HepG2 (cell line): ENCODE measurements at places on chromosomes 3 and 15. TPM values are rescaled to one million over a fixed set of nuclear protein-coding genes. Genes with fewer than 3 reads are reported as not detected.

The ZCWPW2 gene
- 0.46 and 0.53 TPM in 2 replicates for total RNA-seq

The ARGFX gene
- not detected in 2 replicates for total RNA-seq

The CCR2 gene
- not detected in 2 replicates for total RNA-seq

The GCSAM gene
- not detected in 2 replicates for total RNA-seq

The ADPGK gene
- total RNA-seq = 33.5 and 67.5 TPM in 2 replicates

The GOLGA8O gene
- not detected in 2 replicates for total RNA-seq

The CCDC33 gene
- total RNA-seq = not detected in 2 replicates

The GP5 gene
- not detected in 2 replicates for total RNA-seq

GRCh38 chr15:34582461-34583371 lies 735 bp downstream of the GOLGA8B start:
- DNase-seq = no peak

- DNase-seq = no peak
These were observed 1063.0 kb upstream of the GBE1 start for GRCh38 chr3:82824491-82824890.

- DNase-seq = no peak
These were observed 20.1 kb upstream of the GSK3B start for GRCh38 chr3:120114376-120114775.

DNA sequence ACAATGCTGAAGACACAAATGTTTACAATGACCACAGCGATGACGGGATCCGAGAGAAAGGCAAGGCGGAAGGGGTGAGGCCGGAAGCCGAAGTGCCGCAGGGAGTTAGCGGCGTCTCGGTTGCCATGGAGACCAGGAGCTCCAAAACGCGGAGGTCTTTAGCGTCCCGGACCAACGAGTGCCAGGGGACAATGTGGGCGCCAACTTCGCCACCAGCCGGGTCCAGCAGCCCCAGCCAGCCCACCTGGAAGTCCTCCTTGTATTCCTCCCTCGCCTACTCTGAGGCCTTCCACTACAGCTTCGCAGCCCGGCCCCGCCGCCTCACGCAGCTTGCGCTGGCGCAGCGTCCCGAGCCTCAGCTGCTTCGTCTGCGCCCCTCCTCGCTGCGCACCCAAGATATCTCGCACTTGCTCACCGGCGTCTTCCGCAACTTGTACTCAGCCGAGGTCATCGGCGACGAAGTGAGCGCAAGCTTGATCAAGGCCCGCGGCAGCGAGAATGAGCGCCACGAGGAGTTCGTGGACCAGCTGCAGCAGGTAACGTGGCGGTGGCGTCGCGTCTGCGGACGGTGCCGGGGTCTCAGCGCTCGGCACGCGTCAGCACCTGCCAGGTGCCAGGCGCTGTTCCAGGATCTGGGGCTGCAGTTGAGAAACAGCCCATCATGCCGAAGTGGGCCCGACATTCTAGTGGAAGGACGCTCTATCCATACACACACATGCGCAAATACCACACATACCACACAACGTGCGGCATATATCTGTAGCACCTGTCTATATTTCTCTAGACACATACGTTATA lies at the start of gene DLEC1:
Gene DLEC1, plus strand, starts transcription at position 108 of the 798 bp plus-strand sequence. Its CDS starts 18 bp downstream, at position 126.
- DNase-seq = no peak

DNA sequence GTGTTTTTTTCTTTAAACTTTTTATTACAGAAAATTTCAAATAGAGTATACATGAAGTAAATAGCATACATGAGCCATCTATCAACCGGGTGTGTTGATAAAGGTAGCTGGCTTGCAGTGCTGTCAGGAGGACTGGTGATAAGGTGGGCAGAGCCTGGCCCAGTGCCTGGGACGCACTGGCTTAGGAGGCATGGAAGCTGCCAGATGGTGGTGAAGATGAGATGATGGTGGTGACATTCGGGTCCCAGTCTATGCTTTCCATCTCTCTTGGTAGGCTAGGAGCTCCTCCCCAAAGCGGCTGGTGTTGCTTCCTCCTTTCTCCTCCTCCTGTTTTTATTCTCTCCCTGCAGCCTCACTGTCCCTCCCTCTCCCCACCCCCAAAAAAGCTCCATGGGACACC lies 101.7 kb downstream of the ADCY5 start:
- no peak for DNase-seq

DNA sequence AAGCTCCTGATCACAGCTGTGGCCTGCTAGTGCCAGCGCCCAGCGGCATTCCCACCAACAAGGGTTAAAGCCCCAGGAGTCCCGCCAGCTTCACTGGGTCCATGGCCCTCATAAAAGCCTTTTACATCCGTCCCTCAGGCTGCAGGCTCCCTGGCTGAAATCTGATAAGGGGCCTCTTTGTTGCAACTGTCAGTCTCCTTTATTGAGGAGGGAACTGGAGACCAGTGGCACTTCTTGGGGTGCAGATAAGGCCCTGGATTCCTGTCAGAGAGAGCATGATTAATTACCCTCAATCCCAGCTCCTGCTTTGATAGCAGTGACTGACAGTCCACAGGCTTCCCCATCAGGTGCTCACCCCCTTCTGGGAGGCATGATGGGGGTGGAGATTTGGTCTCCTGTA lies 30.9 kb upstream of the CLK3 start:
- DNase-seq = no peak

DNA sequence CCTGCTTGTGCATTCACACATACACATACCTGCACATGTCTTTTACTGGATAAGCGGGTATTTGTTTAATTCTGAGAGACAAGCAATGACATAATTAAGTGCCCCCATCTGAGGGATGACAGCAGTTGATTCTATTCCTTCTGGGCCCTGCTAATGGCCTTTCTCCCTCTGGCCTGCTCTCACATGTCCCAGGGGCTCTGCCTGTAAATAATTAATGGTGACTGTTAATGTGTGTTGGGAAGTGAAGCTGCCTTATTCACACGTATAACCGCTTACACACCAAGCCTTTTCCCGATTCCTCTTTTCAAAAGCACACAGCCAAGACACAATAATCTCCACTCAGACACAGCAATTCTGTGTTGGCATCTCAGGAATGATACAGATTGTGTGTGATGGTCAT lies 47.8 kb downstream of the LRRK1 start:
- DNase-seq = no peak

- DNase-seq = no peak
These were observed 22.8 kb downstream of the GAP43 start for GRCh38 chr3:115646027-115646690.

- DNase-seq = no peak
These were observed 78.0 kb downstream of the ALCAM start for GRCh38 chr3:105444725-105445124.

DNA sequence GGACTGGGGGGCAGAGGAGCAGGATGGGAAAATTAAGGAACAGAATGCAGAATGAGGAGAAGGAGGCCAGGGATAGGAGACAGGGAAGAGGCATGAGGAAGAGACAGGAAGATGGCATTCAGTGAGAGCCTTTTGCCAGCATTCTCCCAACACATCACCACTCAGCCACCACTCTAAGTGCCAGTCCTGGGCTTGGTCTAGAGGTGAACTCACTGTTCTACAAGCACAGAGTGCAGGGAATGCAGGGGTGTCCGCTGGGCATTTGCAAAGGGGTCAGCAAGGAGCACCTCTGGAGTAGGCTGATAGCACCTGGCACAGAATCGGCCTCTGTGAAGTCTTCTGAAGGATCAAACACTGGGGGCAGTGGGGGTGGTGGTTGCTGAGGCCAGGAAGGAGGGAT lies 14.6 kb upstream of the IGDCC3 start:
- no peak for DNase-seq

DNA sequence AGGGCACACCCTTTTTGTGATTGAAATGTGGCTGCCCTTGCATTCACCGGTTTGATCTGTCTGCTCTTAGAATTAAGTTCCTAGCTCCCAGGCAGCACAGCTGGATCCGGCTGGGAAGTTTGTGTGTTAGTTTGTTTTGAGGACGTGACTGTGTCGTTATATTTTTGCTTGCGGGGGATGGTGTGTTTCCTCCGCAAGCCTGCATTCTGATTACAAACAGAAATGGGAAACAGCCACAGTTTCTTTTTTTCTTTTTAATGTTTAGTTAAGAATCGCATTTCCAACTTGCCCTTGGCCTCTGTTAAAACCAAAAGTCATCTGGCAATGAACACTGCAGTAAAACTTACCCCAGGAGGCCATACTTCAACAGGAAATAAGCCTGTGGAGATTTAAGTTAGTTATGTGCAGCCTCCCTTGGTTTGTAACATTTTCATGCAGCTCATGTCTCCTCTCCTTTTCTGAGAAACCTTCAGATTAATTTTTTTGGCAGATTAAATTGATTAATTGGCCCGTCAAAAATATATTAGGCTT lies 888 bp downstream of the TMOD3 start:
- no peak for DNase-seq

- DNase-seq = no peak
These were observed 63.2 kb downstream of the DGKG start for GRCh38 chr3:186298876-186299275.

GRCh38 chr3:40216471-40216870 lies 93.0 kb upstream of the EIF1B start:
- no peak for DNase-seq

- no peak for DNase-seq
These were observed 156.2 kb downstream of the ZMAT3 start for GRCh38 chr3:178915365-178915764.

- no peak for DNase-seq
These were observed 243.7 kb downstream of the TLE3 start for GRCh38 chr15:69854001-69854400.

GRCh38 chr15:75235051-75235673 lies 23.0 kb upstream of the GOLGA6C start:
- DNase-seq = no peak

GRCh38 chr3:60759439-60759838 lies 491.8 kb downstream of the FHIT start:
- no peak for DNase-seq

DNA sequence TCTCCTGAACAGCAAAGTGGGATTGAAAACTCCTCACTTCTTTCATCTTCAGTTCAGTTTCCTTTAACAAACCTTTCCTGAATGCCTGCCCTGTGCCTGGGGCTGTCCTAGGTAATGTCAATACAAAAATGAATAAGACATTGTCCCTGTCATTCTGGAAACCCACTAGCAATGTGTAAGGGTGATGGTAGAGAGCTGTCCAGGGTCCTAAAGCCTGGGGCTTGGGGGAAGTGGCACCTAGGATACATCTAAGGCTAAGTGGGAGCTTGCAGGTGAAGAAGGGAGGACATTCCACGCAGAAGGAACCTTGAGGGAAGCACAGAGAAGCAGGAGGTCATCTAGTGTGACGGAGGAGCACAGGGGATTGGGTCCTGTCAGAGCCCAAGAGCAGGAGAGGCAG lies 212.7 kb upstream of the PPP2R3A start:
- peak; percentile 3 for DNase-seq

GRCh38 chr3:196274585-196274984 lies 12.9 kb downstream of the PCYT1A start:
- no peak for DNase-seq

DNA sequence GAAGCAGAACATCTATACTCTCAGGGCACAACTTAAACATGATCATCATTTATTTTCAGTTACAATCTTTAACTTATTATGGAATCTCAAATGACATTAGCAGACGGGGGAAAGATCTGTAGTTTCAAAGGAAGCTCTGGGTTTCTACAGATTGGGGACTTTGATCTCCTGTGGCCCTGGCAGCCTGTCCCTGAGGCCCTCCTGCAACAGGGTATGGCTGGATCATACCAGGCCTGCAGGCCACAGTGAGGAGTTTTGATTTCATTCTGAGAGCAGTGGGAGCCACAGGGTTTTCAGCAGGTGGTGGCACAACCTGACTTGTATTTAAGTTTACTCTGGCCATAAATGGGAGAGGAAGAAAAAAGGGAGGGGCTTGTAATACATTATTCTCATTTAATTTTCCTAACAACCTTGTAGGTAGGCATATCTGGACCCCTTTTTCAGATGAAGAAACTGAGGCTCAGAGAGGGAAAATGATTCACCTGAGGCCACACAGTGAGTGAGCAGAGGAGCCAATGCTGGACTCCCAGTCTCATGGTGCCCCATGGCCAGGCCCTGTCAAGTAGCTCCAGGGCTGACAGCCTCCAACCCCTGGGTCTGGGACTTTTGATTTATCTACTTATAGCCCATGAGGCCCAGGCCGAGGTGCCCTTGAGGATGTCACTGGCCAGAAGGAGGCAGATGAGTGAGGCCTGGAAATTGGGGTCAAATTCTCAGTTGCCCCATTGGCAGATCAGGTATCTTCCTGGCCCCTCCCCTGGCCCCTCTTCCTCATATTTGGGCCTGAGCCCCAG lies 71.0 kb downstream of the ATP2B2 start:
- DNase-seq = no peak

- no peak for DNase-seq
These were observed 52.4 kb upstream of the CMSS1 start for GRCh38 chr3:99765042-99765942.

- DNase-seq = no peak
These were observed 12.1 kb downstream of the SGO1 start for GRCh38 chr3:20173844-20174410.

DNA sequence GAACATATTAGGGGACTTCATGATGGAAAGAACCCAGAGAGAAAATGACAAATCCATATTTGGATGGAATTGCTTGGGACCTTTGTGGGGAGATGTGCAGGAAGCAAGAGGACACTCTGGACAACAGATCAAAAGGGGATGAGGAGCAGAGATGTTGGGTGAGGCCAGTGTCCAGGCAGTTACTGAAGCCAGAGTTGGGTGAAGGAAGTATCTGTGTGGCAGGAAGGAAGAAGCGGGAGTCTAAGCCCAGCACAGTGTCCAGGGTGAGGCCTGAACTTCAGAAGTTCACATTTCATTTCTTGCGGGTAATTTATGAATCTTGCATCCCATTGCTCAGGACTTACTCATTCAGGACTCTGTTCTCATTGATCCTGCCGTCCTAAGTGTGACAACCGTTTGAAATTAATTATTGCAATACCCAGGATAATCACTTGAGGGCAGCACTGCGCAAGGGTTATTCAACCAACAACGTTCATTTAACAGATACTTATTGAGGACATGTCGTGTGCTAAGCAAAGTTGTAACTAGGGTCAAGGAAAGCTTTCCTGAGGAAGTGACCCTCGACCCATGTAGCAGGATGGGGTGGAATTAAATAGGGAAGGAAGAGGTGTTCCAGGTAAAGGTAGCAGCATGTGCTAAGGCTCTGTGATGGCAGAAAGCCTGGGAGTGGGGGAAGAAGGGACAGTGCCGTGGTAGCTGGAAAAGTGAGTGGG lies 61.3 kb upstream of the CMTM8 start:
- peak; percentile 68 for DNase-seq

- DNase-seq = no peak
These were observed 44.6 kb downstream of the POMGNT2 start for GRCh38 chr3:43061101-43061895.

DNA sequence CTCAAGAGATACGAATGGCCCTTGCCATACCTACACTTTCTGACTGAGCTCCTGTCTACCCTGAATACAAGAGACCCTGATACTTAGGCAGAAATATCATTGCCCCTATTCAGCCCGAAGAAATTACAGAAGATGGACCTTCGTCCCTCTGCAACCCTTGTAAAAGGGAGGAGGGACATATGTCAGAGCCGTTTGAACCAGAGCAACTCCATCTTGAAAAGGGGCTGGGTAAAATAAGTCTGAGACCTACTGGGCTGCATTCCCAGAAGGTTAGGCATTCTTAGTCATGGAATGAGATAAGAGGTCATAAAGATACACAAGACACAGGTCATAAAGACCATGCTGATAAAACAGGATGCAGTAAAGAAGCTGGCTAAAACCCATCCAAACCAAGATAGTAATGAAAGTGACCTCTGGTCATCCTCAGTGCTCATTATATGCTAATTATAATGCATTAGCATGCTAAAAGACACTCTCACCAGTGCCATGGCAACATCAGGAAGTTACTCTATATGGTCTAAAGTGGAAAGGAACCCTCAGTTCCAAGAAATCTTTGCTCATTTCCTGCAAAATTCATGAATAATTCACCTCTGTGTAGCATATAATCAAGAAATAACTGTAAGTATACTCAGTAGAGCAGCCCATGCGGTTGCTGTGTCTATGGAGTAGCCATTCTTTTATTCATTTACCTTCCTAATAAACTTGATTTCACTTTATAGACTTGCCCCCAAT lies 49.7 kb upstream of the GPD1L start:
- DNase-seq = no peak
